Fibroblast of gingiva (primary cell): ENCODE measurements at places on chromosomes 16 and 17.

GRCh38 chr17:28528327-28529012, 22.3 kb downstream of the FOXN1 start:
- no peak for DNase-seq

DNA sequence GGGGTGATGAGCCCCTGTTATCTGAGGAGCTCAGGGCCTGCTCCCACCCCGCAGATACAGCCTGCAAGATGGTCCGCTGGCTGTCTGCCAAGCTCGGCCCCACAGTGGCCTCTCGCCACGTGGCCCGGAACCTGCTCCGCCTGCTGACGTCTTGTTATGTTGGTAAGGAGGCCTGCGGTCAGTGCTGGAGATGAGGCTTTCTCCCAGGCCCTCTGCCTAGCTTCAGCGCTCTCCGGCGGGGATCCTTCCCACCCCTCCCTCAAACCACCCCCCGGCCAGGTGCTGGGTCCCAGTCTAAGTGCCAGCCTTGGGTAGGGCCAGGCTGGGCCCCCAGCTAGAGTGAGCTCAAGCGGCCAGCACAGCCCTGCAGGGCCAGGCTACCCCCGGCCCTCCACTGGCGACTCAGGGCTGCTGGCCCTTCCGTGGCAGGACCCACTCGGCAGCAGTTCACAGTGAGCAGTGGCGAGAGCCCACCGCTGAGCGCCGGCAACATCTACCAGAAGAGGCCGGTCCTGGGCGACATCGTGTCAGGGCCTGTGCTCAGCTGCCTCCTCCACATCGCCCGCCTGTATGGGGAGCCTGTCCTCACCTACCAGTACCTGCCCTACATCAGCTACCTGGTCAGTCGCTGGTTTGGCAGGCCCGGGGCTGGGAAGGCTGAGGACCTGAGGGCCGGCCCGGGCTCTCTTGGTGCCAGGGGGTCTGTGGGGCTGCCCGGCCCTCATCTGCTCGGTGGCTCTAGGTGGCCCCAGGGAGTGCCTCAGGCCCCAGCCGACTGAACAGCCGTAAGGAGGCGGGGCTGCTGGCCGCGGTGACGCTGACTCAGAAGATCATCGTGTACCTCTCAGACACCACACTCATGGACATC, 6.1 kb downstream of the WDR81 start:
- DNase-seq, result peak; percentile 90

- DNase-seq, result no peak
Measured at GRCh38 chr16:14275934-14276333, 204.8 kb downstream of the MRTFB start.

- peak; percentile 50 for DNase-seq
Measured at GRCh38 chr16:76910931-76911330, 280.1 kb upstream of the MON1B start.
